Hippocampal formation (tissue), 2 donors: ENCODE measurements at places on chromosomes 2 and 18.

DNA sequence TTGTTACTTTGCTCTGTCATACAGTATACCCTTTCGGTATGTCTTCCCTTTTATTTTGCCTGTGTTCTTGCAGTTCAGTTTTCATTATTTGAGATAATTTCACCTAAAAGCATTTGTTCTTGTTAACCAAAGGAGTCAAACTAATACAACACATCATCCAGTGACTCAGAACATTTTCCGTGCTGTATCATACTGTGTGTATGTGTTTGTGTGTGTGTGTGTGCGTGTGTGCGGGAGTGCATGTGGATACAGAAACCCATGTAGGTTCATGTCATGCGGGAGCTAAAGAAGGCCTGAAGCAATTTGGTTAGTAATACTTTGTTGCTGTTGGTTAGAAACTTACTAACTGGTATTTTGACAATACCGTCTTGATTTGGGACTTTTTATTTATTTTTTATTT, 60.0 kb downstream of the CEP192 start:
- DNase-seq, result no peak

GRCh38 chr2:158297606-158298005, 158.9 kb downstream of the CCDC148 start:
- no peak for DNase-seq

GRCh38 chr2:193695367-193695766, 1500.6 kb upstream of the TMEFF2 start:
- DNase-seq, result no peak

DNA sequence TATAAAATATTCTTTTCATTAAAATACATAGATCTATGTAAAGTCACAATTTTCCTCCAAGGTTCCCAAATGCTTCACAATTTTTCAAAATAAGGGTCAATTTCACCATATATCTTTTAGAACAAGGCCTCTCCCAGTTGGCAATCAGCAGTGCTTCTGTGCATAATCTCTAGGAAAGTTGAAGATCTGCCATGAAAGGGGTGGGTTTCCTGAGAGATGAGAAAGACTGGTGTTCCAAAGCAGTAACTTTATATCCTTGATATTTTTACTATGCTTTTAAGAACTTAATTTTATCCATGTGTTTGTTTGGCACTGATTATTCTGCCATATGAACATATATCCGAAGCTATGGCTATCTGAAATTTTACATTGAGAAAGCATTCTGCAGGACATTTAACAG, 199.4 kb upstream of the CYP26B1 start:
- no peak for DNase-seq

GRCh38 chr2:134021830-134022524, 231.9 kb upstream of the MGAT5 start:
- no peak for DNase-seq

DNA sequence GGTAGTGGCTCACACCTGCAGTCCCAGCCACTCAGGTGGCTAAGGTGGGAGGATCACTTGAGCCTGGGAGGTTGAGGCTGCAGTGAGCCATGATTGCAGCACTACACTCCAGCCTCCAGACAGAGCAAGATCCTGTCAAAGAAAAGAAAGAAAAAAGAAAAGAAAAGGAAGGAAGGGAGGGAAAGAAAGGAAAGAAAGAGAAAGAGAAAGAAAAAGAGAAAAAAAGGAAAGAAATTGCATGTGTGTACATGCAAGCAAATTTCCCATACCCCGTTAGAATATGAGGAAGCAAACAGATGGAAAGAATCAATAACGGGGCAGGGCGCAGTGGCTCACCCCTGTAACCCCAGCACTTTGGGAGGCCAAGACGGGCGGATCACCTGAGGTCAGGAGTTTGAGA, 17.9 kb downstream of the TMEM127 start:
- DNase-seq, result no peak

DNA sequence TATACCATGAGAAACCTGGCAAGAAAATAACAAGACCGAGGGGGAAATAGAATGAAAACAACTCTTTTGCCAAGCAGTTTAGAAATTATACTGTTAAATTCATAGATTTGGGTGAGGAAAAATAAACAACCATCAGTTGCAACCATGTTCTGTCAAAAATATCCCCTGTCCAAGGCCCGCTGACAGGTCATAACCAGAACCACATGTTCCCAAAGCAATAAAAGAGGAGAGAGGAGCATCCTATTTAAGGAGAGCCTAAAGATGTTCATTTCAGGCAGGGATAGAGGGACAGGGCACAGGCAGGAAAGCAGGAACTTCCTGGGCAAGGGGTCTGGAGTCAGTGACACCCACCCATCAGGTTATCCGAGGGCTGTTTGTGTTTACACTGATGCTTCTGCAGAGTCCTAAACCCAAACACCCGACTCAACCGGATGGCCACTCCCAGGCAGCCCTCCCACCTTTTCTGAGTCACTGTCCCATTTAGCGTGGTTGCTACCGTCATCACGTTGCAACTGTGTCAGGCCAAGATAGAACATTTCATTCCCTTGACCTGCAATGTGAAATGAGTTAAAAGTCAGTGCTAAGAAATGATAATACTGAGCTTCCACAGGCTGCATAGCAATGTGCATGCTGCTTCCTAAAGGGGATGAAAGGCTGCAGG, 468.3 kb upstream of the RAB12 start:
- DNase-seq, result no peak

- no peak for DNase-seq
Observed at GRCh38 chr2:181389524-181389923, 67.7 kb upstream of the ITGA4 start.

DNA sequence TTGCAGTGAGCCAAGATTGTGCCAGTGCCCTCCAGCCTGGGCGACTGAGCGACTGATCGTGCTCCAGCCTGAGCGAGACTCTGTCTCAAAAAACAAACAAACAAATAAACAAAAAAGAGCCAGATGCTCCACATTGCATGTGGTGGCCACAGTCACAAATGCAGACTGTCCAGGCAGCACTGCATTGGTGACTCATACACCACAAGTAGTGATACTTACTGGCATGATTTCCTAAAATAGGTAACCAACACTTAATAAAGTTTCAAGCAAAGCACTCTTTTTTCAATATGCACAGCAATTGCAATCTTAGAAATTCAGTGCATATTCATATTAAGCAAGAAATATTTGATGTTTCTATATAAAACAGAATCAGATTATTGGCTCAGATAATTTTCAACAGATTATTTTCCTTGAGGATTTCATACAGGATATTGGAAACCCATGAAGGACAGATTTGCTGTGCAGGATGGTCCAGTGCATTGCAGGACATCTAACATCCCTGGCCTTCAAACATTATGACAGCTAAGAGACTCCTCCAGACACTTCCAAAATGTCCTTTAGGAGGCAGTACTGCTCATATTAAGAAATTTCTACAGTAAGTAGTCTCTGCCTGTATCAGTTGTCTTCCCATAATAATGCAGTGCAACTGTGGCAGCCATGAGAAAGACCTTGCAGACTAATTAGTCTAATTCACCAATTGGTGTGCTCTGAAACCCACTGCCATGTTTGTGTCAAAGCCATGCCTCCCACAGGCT, 10.5 kb upstream of the SLC1A4 start:
- DNase-seq, result no peak

GRCh38 chr2:11042841-11043240, 112.4 kb upstream of the SLC66A3 start:
- no peak for DNase-seq

GRCh38 chr2:133054297-133054696, 384.3 kb upstream of the LYPD1 start:
- DNase-seq, result no peak

- DNase-seq, result no peak
Observed at GRCh38 chr2:32418778-32419177, 62.0 kb downstream of the BIRC6 start.

- no peak for DNase-seq
Observed at GRCh38 chr18:11027862-11028261, 121.5 kb downstream of the PIEZO2 start.

DNA sequence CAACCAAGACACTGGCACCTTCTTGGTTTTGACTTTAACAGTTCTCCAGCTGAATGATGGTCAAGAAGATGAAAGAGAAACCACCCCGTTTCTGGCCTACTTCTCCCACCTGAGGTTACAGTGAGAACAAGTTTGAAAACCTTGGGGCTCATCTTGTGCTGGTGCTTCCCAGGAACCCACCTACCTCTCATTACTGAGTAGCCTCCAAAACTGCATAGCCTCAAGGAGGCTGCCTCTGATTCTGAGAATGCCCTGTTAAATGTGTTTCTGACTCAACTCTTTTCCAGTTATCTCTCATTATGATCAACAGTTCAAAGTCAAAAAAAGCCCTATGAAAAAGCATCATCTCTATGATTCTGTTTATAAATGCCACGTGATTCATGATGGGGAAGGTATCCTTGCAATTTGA, 121.9 kb downstream of the CACNB4 start:
- DNase-seq, result no peak

GRCh38 chr2:43238176-43238575, 11.8 kb upstream of the ZFP36L2 start:
- no peak for DNase-seq

DNA sequence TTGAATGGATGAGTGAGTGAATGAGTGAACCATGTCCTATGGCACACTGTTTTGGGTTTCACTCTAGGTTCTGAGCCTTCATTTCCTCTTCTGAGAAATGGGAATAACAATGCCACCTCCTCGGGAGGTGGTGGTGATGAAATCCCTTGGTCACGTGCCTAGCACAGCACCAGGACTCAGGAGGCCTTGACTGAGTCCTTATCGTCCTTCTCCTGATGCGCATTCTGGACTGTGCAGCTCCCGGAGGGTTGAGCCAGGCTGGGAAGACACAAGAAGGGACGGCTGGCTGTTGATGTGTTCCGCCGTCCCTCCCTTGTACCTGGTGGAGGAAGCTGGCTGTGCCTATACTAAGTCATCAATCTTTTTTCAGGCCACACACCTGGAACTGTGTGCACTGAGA, 437.3 kb downstream of the ZNF521 start:
- DNase-seq, result no peak

- no peak for DNase-seq
Observed at GRCh38 chr18:36392979-36393287, 95.4 kb downstream of the FHOD3 start.

GRCh38 chr18:64037812-64038414, 68.0 kb downstream of the SERPINB8 start:
- no peak for DNase-seq

- DNase-seq, result no peak
Observed at GRCh38 chr2:167196461-167197252, 308.4 kb downstream of the XIRP2 start.

- DNase-seq, result no peak
Observed at GRCh38 chr18:32301361-32301760, 111.5 kb downstream of the MEP1B start.

DNA sequence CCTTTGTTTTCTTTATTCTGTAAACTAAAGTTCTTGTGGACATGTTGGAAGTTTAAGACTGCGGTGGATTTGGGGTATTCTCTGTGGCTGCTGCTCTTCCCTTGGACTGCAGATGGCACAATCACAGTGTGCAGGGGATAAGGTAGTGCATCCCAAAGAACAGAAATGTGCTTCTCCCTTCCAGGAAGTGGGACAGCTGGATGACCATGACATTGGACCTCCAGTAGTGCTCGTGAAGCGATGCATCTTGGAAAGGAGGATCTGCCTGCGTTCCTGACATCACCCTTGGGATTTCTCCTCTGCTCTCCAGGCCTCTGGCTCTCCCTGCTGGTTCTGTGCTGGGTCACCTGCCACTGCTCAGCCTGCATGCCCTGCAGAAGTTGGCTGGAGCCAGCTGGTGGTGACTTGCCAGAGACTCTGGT, 109.9 kb downstream of the SLC4A3 start:
- DNase-seq, result no peak

- DNase-seq, result no peak
Observed at GRCh38 chr2:74658516-74658915, 4.5 kb downstream of the SEMA4F start.

GRCh38 chr18:35861367-35862118, 110.9 kb upstream of the RMP24 start:
- DNase-seq, result no peak

DNA sequence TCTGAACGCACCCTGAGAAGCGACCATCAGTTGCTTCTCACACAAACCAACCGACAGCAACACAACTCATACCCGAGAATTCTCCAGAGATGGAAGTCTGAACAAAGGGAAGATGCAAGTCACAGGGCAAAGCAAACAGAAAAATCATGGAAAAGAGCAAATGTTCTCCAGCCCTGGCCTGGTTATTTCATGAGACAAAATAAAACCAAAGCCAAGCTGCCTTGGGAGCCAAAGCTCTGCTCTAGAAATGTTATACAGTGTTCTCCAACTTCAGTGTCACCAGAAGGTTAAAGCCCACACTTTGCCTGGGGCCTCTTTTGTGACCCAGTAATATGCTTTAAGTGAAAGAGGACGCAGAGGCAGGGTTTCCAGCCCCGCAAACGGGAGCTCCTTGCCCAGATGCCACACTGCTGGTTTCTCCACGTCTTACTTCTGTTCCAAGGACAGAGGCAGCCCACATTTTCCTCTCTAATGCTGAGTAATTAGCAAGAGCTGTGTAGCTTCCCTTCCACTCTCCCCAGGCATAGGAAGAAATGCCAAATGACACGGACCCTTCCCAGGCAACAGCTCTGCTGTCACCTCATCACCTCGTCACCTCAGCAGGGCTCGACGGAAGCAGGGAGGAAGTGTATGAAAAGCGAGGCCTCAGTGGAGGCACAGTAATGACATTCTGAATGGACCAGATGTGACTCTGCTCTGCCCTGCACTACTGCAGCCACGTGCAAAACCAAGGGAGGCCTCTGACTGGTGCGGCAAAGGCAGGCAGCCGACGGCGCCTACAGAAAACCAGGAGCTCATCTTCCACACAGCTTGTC, 64.7 kb downstream of the FBXO15 start:
- DNase-seq, result no peak

GRCh38 chr2:240806006-240806405, 14.0 kb downstream of the KIF1A start:
- DNase-seq, result no peak

DNA sequence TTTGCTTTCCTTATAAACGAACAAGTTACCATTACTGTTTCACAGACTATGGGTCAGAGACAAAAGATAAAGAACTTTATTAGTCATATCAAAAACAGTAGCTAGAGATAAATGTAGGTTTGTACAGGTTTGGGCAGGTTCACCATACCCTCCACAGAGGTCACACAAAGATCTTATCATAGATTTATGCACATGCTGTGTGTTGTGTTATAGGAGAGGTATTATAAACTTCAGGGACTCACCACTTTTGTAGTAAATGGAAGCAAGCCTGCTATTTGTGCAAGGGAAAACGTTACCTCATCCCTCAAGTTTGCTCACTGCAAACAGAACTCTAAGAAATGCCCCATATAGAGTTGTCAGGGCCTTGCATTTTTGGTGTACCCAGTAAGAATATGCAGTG, 584.5 kb upstream of the LRRTM1 start:
- no peak for DNase-seq

DNA sequence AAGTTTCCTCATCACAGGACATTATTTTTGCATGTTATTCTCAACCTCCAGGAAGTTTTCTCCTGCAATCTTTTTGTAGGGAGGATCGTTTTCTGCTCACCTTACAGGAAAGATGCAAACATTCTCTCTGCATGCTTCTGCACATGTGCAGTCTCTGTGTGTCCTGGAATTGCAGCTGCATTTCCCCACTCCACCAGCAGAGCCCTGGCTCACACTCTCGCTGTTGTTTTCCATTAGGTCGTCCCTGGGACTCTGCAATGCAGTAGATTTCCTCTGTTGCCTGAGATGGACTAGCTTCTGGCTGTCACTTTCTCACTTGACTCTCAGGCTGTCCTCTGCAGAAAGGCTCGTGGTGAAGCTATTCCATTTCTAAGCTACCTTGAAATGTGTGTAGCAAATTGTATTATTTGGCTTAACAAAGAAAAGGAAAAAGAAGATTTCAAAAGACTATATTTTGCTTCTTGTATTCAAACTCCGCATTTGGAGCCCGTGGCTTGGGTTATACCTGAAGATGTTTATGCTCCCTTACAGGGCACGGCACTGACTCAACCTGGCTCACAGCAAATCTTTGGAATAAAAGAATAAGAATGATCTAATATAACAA, 346.7 kb downstream of the RAD51AP2 start:
- DNase-seq, result no peak
